NAMALWA (cell line): ENCODE measurements at places on chromosomes 13 and 19.

DNA sequence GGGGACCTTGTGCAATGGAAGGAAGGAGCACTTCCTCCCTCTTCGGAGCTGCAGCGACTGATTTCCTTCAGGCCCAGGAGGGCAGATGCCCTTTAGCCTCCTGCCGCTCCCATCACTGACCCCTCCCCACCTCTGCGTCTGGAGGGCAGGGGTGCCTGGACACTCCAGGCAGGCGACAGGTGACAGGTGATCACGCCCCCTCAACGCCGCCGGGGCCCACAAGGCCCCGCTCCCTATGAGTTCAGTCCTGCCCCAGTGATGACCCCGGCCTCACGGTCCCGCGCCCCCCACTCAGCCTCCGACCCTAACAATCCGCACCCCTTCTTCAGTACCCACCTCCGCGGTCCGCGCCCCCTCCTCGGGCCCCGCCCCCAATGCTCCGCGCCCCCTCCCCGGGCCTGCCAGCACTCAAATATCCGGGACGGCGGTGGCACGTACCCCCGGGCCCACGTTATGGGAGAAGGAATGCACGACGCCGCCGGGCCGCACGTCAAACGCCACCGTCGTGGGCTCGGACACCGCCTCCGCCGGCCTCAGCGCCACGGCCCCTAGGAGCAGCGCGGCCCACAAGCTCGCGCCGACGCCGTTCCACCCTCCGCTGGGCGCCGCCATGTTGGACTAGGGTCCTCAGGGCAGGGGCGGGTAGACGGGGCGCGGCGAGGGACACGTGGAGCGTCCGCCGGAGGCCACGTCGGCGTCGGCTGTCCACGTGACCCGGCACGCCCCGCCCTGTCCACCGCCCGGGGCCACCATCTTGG is at the start of gene MYDGF:
TSS of gene MYDGF (minus strand) at position 620 of the 758 bp plus-strand sequence. CDS start at position 612, 8 bp downstream.
- peak; percentile 91 for DNase-seq

- peak; percentile 87 for DNase-seq
These were observed 71.3 kb downstream of the KLF12 start for GRCh38 chr13:74062933-74063332.

- DNase-seq: no peak
These were observed 1104.9 kb upstream of the SLC10A2 start for GRCh38 chr13:104170980-104171555.

GRCh38 chr13:93345770-93346169 is 119.2 kb downstream of the GPC6 start:
- DNase-seq: no peak

DNA sequence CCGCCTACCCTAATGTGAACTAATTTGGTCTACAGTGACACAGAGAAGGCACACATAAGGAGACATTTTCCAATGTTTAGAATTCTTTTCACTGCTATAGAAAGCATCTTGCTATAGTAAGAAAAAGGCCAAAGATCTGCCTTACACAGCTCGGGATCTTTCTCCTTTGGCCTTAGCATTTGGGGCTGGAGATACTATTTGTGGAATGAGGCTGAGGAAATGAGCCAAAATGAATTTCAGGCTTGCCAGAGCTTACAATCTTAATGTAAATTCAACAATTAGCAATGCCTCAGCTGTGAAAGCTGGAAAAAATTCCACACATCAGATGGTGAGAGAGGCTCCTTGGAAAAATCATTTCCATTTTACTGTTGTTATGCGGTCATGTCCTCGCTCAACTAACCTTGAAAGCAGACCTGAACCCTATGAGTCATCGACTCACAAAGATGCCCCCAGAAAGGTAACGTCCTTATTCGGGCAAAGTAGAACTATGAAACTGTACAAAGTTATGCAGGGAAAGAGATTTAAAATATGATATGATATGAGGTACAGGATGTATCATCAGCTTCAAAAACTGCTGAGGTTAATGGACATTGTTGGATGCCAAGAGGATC is 324.5 kb upstream of the NBEA start:
- DNase-seq: no peak

- peak; percentile 78 for DNase-seq
These were observed 949 bp downstream of the RAB3A start for GRCh38 chr19:18202778-18203407.

- no peak for DNase-seq
These were observed 8.7 kb upstream of the SERPINE3 start for GRCh38 chr13:51330791-51331190.

- DNase-seq: no peak
These were observed 46.6 kb downstream of the HTR2A start for GRCh38 chr13:46850214-46850613.

DNA sequence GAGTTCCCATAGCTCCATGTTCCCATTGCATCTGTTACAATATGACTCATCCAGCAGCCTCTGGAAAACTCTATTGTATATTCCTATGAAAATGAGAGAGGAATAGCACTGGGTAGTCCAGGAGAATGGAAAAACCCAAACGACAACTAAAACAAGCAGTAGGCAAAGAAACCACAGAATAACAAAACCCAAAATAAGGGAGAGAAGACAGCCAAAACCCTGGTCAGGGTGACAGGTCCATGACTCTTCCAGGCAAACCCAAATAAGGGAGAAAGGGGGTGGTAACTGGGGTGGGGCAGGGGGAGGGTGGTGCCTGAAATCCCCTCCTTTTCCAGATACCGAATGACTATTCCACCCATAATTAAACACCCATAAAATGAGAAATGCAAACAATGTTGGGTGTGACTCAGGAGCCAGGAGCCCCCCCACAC is 4.0 kb upstream of the ZNF8 start:
- no peak for DNase-seq

DNA sequence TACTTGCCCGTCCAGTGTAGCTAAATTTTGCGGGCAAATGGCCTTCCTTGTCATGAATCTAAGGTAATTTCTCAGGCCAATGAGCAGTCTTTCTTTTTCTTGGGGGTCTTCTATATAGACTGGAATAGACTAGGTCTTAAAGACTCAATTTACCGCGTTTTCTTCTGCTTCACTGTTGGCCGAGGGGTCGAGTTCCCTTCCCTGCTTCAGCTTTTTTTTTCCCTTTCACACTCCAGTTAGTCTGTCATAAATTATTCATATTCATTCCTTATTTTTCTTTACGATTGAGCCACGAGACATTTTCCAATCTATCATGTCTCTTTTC is 276 bp downstream of the ALG11 start:
- no peak for DNase-seq

GRCh38 chr13:113623491-113624234 is 34.3 kb downstream of the ATP4B start:
- peak; percentile 22 for DNase-seq

- no peak for DNase-seq
These were observed 126.2 kb downstream of the LMO7 start for GRCh38 chr13:75762076-75762937.

GRCh38 chr19:42794765-42795164 is 29.3 kb upstream of the PSG8 start:
- no peak for DNase-seq

DNA sequence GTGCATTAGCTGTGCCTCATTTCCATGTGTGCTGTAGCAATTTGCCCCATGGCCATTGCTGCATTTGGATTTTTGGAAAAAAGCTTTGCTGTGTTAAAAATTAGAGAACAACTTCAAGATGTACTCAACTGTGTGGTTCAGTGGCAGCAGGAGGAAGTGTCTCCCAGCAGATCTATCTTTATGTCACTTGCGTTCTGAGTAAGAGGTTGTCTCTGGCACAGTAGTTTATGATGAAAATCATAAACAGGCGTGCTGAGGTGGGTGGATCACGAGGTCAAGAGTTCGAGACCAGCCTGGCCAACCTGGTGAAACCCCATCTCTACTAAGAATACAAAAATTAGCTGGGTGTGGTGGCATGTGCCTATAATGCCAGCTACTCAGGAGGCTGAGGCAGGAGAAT is 29.0 kb upstream of the RNF17 start:
- DNase-seq: no peak

DNA sequence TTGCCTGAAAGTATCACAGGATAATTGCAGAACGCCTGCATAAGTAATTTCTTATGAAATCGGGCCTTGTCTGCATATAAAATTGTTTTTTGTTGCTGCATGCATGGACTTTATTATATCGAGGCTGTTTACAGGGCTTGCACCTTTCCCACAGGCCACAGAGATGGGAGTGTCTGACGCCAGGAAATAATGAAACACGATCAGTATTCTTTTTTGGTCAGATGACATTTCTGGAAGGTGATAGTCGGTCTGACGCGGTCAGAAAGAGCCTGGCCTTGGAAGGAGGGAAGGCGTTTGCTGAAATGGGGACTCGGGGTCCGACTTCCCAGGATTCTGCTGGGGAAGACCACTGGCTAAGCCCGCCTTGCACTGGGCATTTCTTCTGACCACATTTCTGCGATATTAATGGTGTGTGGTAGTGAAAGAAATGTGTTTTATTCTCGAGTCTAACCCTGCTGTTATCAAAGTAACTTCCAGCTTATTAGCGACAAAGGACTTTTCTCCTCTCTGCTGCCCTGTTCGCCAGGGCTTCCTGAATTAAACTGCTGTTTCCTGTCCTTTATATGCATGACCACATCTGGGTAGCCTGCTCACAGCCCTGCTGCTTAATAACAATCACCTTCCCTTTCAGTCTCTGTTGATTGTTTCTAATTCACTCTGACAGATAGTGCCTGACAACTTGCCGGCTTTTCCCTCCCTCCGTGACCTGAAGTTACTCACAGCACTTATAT is 11.6 kb upstream of the ZNF536 start:
- DNase-seq: no peak

DNA sequence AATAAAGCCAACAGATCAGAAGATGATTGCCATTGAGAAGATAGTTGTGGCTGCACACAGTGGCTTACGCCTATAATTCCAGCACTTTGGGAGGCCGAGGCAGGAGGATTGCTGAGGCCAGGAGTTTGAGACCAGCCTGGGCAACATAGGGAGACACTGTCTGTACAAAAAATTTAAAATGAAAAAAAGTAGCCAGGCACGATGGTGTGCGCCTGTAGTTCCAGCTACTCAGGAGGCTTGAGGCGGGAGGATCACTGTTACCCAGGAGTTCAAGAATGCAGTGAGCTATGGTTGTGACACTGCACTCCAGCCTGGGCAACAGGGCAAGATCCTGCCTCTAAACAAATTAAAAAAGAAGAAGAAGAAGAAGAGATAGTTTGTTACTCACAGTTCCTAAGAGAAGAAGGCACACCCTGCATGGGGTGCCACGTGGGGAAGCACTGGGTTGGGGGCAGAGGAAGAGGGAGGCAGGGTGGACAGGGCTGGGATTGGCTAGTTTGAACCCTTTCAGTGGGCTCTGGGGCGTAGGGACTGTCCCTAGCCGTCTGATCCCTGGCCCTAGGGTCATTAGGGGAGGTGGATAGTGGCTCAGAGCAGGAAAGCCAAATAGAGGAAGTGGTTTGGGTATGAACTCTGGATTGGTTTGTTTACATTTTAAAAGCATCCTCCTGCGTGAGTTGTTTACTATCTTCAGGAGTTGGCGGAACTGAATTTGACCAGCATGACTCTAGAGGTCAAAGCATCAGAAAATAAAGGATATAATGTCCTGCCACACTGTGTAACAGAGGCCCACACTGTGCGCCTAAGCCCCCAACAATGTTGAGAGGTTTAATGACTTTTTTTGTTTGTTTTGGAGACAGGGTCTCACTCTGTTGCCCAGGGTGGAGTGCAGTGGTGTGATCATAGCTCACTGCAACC is 60.5 kb upstream of the MEDAG start:
- DNase-seq: peak; percentile 31

DNA sequence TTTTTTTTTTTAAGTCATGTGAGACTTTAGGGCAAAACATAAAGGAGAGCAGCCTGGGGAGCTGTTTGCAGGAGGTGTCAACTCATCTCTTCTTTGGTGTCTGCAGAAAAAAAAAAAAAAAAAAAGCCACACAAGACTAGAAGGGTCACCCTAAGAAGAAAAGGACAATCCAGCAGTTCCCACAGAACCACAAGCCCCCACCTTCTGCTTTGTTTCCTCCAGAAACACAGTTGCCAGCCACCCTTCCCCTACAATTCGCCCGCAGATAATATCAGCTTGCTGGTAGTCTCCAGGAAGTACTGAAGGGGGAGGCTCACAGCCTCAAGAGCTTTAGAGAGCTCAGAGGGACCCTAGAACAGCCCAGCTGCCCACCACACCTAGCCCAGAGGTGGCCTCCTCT is 22.3 kb upstream of the ZBTB7A start:
- DNase-seq: no peak

GRCh38 chr19:50705422-50706019 is 14.1 kb downstream of the SHANK1 start:
- DNase-seq: peak; percentile 89

DNA sequence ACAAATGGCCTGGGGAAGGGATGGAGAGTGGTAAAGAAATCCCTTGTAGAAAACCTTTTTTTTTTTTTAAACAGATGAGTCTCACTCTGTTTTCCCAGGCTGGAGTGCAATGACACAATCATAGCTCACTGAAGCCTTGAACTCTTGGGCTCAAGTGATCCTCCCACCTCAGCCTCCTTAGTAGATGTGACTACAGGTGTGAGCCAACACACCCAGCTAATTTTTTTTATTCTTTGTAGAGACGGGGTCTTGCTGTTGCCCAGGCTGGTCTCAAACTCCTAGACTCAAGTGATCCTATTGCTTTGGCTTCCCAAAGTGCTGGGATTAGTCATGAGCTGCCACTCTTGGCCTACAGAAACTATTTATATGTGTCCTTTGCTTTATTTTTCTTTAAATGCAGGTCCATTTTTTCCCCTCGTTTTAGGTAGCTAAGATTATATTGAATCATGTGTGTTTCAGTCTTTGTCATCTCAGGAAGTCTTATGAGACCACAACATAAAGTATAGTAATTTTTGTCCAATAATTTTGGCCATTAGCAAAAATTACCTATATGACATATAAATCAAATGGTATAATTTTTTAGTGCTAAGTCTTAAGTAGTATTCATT is 10.5 kb downstream of the LPAR6 start:
- DNase-seq: no peak

DNA sequence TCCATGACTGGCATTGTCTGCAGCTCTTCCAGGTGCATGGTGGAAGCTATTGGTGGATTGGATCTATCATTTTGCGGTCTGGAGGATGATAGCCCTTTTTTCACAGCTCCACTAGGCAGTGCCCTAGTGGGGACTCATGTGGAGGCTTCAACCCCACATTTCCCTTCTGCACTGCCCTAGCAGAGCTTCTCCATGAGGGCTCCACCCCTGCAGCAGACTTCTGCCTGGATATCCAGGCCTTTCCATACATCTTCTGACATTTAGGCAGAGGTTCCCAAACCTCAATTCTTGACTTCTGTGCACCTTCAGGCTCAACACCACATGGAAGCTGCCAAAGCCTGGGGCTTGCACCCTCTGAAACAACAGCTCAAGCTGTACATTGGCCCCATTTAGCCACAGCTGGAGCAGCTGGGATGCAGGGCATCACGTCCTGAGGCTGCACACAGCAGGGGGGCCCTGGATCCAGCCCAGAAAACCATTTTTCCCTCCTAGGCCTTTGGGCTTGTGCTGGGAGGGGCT is 800.2 kb upstream of the MIR17HG start:
- DNase-seq: no peak
